LoVo (cell line): ENCODE measurements at places on chromosomes 6 and 20.

DNA sequence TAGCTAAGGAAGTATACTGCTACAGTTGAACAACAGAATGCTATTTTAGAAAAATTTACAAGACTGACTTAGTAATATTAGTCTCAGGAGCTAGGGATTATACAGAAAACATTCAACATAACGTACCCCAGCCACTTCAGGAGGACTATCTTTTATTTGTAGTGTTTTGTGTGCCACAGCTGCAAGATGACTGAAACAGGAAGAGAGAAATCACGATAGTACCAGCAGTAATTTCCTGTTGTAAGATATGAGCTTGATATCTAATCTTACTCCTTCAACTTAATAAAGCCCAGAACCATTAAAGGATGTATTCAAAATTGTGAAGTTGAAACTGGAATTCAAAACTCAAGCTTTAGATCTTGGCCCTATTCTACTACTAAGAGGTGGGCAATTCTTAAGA lies 42.1 kb downstream of the SLC35A1 start:
- no peak for DNase-seq

DNA sequence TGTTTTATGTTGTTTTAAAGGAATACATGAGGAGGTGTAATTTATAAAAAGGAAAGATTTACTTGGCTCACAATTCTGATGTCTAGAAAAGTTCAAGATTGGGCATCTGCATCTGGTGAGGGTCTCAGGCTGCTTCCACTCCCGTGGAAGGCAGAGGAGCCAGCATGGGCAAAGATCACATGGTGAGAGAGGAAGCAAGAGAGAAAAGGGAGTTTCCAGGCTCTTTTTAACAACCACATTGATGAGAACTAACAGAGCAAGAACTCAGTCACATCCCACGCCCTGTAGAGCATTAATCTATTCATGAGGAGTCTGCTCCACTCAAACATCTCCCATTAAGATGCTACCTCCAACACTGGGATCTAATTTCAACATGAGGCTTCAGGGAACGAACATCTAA lies 1666.3 kb downstream of the HACE1 start:
- DNase-seq, result no peak

DNA sequence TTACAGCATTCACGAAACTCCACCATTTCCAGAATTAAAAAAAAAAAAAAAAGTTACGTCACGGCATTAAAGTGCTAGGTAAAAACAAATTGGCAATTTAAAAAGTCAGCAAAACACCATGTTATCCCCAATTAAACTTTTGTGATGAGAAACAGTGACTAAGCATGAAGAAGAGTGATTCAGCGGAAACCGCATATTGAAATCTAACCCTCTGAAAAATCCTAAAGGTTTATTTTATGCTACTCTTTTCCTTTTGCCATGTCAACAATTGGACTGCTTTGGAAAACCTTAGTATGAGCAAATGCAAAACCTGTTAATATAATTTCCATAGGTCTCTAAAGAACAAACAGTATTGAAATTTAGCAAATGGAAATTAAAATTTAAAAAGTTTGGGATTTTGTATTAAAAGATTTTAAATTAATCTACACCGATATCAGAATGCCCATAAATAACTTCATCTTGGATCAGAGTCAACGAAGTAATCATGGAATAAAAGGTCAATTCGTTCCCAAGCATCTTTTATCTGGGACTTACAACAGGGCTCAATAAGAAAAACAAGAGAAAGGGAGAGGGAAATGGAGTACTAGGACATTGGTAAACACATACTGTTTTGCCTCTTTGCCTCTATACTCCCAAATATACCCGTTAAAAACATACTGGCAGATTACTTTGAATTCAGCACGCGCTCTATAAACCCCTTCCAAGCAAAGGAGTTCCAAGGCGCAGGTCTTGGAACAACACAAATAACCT lies 1.1 kb downstream of the FBXO30 start:
- DNase-seq, result no peak

DNA sequence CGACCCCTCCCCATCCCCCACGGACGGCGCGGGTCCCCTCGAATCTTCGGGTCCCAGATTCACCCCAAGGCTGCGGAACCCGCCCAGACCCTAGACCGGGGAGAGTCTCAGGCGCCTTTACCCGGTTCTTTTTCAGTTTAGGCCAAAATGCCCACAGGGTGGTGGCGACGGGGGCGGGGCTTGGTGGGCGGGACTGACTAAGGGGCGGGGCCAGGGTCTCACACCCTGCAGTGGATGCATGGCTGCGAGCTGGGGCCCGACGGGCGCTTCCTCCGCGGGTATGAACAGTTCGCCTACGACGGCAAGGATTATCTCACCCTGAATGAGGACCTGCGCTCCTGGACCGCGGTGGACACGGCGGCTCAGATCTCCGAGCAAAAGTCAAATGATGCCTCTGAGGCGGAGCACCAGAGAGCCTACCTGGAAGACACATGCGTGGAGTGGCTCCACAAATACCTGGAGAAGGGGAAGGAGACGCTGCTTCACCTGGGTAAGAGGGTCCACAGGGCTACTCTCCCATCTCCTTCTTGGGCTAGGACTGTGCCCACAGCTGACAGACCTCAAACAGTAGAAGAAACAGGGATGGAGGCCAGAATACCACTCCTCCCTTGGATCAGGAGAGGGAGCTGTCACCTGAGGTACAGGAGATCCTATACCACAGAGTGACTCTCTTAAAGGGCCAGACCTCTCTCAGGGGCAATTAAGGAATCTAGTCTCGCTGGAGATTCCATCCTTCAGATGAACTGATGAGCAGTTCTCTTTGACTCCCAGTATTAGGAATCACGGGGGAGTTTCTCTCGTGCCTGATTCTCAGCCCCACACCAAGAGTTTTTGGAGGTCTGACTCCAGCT lies 942 bp downstream of the HLA-E start:
- peak; percentile 52 for DNase-seq

DNA sequence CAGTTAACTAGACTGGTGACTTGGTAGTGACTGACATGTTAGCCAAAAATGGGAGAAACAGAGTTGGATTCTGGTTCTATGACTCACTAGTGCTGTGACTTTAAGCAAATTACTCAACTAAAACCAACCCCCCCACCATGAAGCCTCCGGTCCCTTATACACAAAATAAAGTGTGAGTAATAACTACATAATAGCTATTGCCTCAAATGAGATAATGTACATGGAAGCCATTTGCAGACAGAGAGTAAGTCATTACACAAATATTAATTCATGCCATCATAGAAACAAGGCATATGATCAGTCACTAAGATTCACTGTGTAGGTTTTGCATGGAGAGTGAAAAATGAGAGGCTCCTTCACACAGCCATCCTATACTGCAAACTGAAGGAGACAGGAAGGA lies 111.9 kb downstream of the HIVEP2 start:
- DNase-seq, result no peak

GRCh38 chr6:166640342-166641043 lies 13.4 kb upstream of the RPS6KA2 start:
- no peak for DNase-seq

DNA sequence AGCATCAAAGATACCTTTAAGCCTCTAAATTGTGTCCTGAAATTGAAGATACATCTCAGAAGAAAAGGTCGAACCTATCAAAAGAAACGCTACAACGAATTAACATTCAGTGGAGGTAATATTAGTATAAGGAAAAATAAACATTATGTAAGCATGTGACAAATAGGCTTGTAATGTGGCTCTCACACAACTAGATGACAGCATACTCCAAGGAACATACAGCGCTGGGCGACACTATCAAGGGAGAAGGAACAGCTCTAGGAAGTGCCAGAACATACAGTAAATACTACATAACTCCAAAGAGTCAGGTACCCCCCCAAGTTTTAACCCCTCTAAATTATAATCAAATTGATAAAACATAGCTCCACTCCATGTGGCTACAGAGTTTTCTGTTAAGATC lies 103.5 kb downstream of the LAMP5 start:
- DNase-seq, result peak; percentile 22

- no peak for DNase-seq
Measured at GRCh38 chr20:43700627-43701026, 26.2 kb downstream of the GTSF1L start.

DNA sequence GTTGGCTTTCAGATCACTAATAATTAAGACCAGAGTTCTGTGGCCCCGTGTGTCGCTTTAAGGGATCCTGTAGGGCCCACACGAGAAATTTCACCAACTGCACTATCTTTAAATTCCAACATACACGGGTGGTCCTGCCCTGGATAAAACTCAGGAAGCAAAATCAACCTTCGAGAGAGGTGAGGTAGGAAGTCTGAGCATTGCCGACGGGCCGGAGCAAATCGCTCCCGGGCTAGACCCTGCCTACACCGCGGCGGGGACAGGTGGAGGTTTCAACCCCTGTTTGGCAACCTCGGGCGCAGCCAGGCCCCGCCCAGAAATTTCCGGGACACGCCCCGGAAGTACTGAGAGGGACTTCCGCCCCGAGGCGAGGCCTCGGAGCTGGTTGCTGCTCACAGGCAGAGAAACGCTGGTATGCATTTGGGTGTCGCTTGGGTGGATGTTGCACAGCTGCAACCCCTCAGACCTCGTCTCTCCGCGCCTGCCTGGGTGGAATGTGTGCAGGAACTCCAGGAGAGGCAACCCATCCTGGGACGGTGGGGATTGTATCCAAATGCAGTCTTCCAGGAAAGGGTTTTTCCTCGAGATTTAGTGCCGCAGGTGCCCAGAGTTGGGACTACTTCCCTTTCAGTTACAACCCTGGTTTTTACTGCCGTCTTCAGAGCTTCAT lies 19.9 kb downstream of the ZKSCAN8 start:
- no peak for DNase-seq

- DNase-seq, result no peak
Measured at GRCh38 chr6:43465948-43466347, 10.6 kb upstream of the DLK2 start.

DNA sequence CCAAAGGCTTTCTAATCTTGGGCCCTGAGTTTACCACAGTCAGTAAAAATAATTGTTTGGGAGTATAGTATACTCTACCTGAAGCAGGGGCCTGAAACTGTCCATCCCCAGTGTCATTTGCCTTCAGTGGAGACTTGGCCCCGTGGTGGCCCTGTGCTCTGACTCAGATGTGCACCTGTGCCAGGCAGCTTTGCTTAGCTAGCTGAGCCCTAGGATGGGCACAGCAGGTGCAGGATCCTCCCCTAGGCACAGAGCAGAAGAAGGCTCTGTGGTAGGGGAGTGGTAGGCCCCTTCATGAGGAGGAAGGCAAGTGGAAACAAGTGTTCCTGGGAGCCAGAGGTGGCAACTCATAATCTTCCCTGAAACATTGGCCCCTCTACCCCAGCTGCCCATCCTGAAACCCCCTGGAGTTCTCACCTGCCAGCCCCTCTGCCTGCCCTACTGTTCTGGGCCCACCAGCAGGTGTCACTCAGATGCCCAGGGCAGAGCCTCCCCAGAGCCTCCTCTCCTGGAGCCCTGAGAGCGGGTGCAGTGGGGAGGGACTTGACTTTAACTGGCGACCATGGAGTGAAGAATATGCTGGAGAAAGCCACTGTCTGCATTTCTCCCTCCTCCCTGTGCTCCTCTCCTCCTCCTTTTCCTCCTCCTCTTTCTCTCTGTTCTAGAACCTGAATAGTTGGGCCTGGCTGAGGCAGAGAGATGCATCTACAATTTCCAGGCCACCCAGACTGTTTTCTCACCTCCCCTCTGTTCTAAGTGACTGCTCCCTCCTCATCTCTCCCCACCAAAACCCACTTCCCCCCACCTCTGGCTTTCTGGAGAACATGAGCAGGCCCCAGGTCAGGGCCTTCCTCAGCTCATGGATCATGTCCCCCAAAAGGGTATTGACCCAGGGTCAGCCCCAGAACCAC lies 2.9 kb downstream of the CPNE5 start:
- DNase-seq, result no peak

- no peak for DNase-seq
Measured at GRCh38 chr6:111377558-111378120, 105.4 kb downstream of the REV3L start.

GRCh38 chr6:18240230-18240629 lies 24.1 kb downstream of the DEK start:
- DNase-seq, result no peak

- DNase-seq, result no peak
Measured at GRCh38 chr6:153162646-153163045, 31.6 kb upstream of the RGS17 start.

- no peak for DNase-seq
Measured at GRCh38 chr6:167229586-167229985, 61.5 kb upstream of the UNC93A start.

- DNase-seq, result no peak
Measured at GRCh38 chr6:35808688-35809087, 3.5 kb downstream of the LHFPL5 start.

- DNase-seq, result no peak
Measured at GRCh38 chr20:31527266-31527665, 13.0 kb downstream of the HM13 start.

GRCh38 chr20:19749618-19750071 lies 8.4 kb upstream of the RIN2 start:
- no peak for DNase-seq

DNA sequence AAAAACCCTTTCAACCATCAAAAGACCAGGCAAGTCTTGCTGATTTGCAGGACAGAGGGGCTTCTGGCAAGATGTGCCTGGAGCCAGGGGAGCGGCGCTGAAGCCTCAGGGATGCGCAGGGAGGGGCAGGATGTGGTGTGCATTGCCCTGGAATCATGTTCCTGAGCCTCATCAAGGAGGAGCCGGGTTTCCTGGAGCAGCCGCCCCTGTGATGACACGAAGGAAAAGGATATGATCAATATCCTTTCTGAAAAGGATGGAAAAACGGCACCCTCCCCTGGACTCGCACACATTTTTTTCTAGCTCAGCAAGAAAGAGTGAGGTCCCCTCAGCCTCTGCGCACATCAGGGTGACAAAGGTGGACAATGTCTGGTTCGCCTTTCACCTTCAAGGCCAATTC lies 173.1 kb upstream of the SSTR4 start:
- DNase-seq, result no peak

GRCh38 chr6:137341681-137342195 lies 122.6 kb upstream of the IFNGR1 start:
- DNase-seq, result peak; percentile 51

DNA sequence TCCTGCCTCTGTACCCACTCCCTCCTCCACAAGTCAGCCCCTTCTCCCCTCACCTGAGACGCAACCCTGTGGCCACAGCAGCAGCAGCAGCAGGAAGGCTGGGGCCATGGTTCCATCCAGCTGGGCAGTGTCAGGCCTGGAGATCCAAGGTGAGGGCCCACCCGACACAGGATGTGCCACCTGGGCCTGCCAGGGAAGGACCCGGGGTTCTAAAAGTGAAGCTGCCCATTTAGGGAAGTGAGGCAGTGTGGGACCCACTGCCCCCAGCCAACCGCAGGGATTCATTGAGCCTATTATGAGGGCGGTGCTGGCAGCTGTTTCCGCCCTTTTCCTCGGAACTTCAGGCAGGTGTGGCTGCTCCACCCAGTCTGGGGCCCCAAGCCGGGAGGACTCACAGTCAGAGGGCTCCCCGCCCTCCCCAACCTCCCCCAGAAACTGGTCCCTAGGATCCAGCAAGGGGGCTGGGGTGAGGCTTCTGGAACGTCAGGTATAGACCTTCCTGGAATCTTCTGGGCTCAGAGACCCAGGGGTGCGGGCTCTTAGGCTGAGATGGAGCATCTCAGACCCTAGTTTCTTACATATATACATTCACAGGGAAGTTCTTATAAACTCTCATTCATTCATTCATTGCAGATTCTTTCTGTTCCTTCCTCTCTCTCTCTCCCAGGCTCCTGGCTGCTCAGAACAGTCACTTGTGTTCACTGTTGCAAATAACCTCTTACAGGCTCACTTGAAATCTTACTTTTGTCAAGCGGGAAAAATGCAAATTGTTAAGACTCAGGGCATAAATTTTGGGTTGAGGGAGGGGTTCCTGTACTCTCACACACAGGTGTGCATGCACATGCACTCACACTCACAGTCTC lies at the start of gene TREML2:
TREML2 (minus strand) TSS at position 249 of the 863 bp plus-strand sequence; CDS start at position 108, 141 bp downstream.
- no peak for DNase-seq
